B cell (primary cell): ENCODE measurements at places on chromosomes 3 and 15.

- no peak for DNase-seq
Observed at GRCh38 chr3:177599326-177599725, 402.0 kb upstream of the TBL1XR1 start.

DNA sequence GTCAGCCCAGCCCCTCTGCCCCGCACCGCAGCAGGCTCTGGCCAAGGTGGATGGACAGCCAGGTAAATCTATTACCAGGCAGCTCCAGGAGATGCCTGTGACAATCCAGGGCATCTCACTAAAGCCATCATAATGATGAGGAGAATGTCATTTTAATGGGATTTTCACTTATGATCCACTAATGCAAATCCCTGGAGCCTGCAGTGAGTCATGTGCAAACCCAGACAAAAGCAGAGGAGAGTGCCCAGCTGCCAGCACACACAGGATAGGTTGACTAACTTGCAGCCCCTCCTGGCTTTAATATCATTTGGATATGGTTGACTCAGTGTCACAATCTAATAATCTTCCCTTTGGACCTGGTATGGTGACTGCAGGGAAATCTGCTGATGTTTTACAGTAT lies 206.9 kb upstream of the TRIM42 start:
- no peak for DNase-seq

DNA sequence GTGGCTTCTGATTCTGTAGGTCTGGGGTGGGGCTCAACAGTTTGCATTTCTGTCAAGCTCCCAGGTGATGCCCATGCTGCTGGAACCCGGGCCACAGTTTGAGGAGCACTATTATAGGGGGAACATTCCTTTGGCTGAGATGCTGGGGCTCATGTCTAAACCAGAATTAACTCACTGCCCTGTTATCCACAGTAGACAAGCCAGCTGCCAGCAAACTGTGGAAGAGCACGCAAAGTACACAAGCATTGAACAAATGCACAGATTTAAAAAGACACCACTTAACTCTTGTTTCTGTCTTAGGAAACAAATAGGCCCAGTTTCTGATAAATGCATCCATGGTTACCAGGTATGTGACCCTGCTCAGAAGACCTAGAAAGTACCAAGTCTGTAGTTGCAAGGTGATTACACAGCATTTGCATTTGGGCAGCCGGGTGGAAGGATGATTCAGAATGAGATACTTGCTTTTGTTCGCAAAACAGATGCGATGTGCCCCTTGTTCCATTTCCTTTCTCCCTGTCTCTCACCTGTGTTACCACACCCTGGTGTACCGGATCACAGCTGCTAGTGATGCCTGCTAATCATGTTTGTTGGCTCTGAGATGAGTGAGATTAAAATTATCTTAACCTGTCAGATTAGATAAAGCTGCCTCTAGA lies 12.4 kb downstream of the GYG1 start:
- no peak for DNase-seq

- no peak for DNase-seq
Observed at GRCh38 chr3:154327871-154328270, 3.6 kb upstream of the DHX36 start.

GRCh38 chr3:171129827-171130226 lies 103.3 kb upstream of the SLC2A2 start:
- no peak for DNase-seq

GRCh38 chr15:49844390-49844789 lies 223.5 kb downstream of the DTWD1 start:
- DNase-seq, result no peak

- DNase-seq, result peak; percentile 25
Observed at GRCh38 chr3:28286595-28286994, 45.2 kb downstream of the CMC1 start.

DNA sequence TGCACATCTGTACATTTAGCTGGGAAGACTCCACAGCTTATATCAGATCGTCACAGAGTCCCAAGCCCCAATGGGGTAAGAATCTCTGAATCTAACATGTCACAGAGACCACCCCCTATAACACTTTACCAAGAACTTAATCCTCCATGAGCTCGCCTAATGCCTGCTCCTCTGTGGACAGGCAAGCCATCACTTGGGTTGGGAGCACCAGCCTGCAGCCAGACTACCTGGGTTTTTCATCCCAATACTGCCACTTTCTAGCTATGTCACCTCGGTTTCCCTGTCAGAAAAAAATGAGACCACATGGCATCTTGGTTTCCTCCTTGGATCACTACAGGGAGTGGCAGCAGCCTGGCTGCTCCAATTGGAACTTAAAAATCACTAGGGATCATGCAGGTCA lies 277.9 kb upstream of the TLE3 start:
- no peak for DNase-seq

- DNase-seq, result no peak
Observed at GRCh38 chr3:130470126-130470525, 46.9 kb upstream of the COL6A6 start.

- DNase-seq, result peak; percentile 39
Observed at GRCh38 chr3:185175370-185175987, 22.6 kb upstream of the C3orf70 start.

- no peak for DNase-seq
Observed at GRCh38 chr3:177250151-177250550, 52.9 kb upstream of the TBL1XR1 start.

- peak; percentile 38 for DNase-seq
Observed at GRCh38 chr3:107676469-107677309, 153.9 kb downstream of the BBX start.

DNA sequence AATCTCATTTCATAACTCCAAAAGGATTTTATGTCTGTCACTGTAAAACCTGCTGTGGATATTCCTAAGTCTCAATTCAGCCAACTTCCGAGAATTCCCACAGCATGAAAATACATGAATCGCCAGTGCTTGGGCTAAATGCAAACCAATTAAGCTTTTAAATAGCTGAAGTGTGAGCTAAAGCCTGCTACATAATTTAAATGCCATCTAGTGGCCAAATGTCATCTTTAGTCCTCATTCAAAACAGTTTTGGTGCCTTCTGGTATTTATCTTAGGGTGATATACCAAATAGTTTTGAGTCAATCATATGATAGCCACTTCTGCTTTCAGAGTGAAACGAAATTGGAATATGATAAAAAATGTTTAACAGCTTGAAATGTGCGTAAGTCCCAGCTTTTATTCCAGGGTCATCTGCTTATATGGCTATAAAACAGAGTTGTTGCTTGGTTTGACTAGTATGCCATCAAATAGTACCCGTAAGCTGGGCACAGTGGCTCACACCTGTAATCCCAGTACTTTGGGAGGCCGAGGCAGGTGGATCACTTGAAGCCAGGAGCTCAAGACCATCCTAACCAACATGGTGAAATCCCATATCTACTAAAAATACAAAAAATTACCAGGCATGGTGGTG lies 41.8 kb upstream of the CCNL1 start:
- DNase-seq, result peak; percentile 48

GRCh38 chr15:48265135-48265534 lies 59.0 kb downstream of the SLC12A1 start:
- DNase-seq, result no peak

GRCh38 chr15:50162969-50163718 lies 18.9 kb upstream of the SLC27A2 start:
- DNase-seq, result no peak

GRCh38 chr3:190088890-190089289 lies 31.8 kb downstream of the P3H2 start:
- DNase-seq, result no peak

- DNase-seq, result peak; percentile 18
Observed at GRCh38 chr3:187369089-187369447, 883 bp downstream of the RTP4 start.

GRCh38 chr15:74723754-74724334 lies 1.5 kb downstream of the CYP1A1 start:
- DNase-seq, result no peak

- no peak for DNase-seq
Observed at GRCh38 chr3:50203113-50203808, 1.8 kb upstream of the SLC38A3 start.

GRCh38 chr3:21508246-21508645 lies 242.8 kb downstream of the ZNF385D start:
- DNase-seq, result no peak

DNA sequence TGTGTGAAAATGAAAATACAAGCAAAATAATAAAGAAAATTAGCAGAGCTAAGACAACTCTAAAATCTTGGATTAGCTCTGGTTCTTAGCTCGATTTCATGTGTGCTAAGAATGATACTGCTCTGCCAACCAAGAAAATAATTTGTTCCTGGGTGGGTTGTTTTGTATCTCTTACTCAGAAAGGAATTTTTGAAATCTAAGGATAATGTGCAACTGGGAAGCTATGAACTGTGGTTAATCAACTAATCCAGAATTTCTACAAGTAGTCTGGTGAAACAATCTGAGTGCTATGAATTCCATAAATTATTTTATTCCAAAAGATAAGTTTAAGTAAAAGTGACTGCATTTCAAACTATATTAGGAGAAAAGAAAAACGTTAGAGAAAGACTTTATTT lies 92.0 kb downstream of the TFDP2 start:
- no peak for DNase-seq
